Progenitor cell of endocrine pancreas (in vitro differentiated cells): ENCODE measurements at places on chromosomes 4 and X.

GRCh38 chrX:72309297-72310071 lies 3.8 kb upstream of the CITED1 start:
- no peak for DNase-seq

DNA sequence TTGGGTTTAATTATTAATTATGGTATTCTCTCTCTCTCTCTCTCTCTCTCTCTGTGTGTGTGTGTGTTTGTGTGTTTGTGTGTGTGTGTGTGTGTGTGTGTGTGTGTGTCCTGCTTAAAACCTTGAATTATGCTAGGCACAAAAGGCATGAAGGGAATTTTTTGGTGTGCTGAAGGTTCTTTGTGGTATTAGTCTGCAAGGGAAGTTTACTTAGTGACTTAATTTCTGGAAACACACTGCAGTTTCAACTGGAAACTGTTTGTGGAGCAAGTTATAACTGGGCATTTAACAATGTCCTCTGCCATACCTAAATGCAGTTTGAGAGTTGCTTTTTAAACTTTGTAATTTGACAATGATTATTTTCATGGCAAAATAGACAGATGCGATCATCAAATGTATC lies 111.7 kb downstream of the FRMPD4 start:
- DNase-seq: no peak

- no peak for DNase-seq
Observed at GRCh38 chr4:13511101-13511500, 27.0 kb upstream of the RAB28 start.

DNA sequence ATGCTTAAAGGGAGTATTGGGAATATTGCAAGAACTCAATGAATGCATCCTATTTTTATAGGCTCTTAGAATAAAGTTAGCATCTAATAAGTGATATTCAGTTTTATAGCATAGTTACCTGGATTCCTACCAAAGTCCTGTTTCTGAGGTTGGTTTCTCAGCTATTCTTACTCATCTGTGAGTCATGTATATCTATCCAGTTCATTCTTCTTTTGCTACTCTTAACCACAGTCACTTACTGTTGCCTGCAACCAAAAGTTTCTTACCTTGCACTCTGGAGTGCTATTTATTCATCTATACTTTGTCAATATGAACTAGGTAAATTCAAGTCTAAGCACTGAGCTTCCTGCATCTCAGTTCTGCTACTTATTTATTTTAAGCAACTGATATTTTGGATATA lies 322.5 kb downstream of the HS3ST1 start:
- DNase-seq: no peak

DNA sequence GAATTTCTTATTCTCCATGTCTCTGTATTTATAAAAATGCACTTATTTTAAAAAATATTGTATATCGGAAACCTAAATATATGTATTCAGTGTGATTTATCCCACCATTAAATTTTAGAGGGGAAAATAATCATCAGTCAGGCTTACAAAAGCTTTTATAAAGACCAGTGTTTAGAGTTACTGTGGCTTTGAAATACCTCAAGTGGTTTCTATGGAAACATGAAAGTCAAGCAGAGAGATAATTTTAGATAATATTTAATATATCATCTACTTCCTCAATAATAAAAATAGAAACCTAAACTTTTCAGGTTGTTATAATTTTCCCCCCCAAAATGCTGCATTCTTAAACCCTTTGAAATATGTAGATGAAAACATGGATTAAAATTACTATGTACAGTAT lies 332.9 kb upstream of the PITX2 start:
- DNase-seq: no peak

- no peak for DNase-seq
Observed at GRCh38 chrX:154727871-154728270, 23.0 kb downstream of the GAB3 start.

GRCh38 chr4:122548452-122548851 lies 72.4 kb downstream of the IL21 start:
- no peak for DNase-seq

DNA sequence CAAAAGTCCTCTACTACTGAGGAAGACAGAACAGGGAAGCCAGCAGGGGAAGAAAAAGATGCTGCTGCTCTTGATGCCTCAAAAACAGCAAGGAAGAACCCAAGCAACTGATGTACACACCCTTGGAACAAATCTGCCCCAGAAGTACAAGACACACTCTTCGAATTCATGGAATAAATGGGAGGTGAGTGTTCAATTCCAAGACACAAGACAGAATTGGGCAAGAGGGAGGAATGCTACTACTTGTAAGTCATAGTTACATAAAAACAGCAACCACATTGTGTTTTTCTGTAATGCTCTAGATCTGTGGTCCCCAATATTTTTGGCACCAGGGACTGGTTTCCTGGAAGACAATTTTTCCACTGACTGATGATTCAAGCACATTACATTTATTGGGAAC lies 58.0 kb upstream of the H2AZ1 start:
- DNase-seq: no peak

DNA sequence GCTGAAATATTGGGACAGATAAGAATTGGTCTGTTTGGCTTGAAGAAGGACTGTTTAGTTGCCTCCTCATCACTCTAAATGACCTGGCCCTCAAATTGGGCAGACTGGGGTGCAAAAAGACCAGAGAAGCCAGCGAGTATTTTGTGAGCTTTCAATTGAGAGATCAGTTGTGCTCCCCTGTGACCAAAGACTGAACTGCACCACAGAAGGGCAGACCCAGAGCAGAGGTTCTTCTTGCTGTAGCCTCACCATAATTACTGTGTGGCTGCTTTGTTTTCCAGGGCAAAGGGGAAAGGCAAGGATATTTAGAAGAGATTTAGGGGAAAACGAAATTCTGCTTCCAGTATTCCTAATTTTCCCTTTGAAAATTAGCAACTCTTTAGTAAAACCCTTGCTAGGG lies 104.0 kb upstream of the MBNL3 start:
- DNase-seq: no peak

- no peak for DNase-seq
Observed at GRCh38 chr4:108142870-108143269, 25.9 kb downstream of the LEF1 start.

GRCh38 chr4:57023104-57023503 lies 44.4 kb downstream of the POLR2B start:
- DNase-seq: no peak

DNA sequence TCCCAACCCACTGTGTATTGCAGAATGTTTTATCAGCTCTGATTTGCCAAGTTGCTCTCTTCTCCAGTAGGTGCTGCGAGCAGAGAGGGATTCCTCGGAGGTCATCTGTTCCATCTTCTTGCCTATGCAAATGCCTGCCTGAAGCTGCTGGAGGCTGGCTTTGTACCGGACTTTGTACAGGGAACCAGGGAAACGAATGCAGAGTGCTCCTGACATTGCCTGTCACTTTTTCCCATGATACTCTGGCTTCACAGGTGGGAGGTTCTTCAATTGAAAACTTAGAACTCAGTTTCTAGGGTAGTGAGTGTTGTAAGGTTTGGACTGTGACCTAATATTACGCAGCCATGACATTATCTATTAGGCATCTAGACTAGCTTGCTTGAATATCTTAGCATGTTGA lies 24.9 kb downstream of the AR start:
- no peak for DNase-seq

- no peak for DNase-seq
Observed at GRCh38 chrX:46407036-46407752, 138.0 kb downstream of the ZNF674 start.

GRCh38 chr4:47031011-47031678 lies at the start of gene GABRB1:
TSS of gene GABRB1 (plus strand) at chr4:47031567.
- peak; percentile 37 for DNase-seq

- DNase-seq: no peak
Observed at GRCh38 chrX:968148-968965, 244.1 kb downstream of the CRLF2 start.

DNA sequence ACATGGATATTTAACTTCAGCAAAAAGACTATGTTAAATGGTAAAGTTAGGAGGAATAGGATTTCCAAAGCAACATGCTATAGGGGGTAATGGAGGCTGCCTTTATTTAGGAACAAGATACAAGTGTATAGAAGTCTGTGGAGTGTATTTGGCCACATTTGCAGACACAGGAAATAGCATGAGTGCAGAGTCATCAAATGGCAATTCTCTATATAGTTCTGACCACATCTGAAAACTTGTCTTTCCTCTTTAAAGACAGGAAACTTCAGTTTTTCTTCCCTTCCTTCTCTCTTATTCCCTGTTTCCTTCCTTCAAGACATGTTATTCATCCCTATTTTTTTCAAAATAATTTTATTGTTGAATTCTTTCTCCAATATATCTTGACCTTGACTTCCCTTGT lies 119.3 kb upstream of the PITX2 start:
- DNase-seq: no peak

DNA sequence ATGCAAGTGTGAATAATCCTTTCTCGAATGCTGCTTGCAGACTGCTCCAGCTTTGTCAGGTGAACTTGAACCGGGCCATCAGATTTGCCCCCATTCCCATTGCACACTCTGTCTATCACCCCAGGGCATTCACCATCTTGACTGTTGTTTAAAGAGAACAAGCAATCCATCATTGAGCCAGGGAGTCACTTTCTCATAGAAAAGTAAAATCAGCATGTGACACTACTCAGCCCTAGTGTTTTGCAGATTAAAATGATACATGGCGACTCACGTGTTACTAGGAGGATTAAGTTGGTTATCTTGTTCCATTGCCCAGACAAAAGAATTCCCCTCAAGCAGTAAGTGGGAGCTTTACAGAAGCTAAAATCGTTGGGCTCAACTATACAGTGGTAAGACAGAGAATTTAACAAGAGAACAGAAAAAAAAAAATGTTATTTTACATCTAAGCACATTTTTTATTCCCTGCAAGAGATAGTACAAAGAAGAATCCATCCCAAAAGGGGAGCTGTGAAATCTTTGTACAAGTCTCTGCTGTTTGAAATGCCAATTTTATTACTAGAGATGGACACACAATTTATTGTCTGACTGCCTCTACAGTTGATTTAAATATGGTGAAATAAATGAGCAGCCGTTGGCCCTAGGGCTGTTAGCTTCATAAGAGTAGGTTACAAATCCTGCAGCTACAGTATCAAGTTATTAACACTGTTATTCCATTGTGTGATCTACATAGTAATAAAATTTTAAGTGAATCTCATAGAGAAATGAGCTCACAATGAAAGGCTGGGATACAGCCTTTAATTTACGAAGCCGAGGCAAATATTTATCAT lies 67.5 kb downstream of the NEUROG2 start:
- no peak for DNase-seq

DNA sequence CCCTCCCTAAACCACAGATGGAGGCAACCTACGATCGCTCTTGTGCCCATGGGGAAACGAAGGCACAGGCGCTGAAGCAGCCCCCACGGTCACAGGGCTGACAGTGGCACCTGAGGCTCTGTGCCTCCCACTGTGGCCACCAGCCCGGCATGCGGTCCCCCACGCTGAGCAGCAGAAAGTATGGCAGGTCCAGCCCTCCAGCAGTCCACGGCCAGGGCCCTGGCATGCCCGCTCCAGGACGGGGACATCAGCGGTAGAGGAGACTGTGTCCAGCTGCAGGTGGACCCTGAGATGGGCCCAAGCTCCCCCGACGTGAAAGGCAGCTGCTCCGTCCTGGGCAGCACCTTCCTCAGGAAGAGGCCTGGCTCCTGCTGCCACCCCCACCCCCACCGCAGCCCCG lies 61.2 kb downstream of the FAM53A start:
- no peak for DNase-seq

- DNase-seq: no peak
Observed at GRCh38 chrX:124216396-124217115, 115.9 kb upstream of the TEX13D start.

DNA sequence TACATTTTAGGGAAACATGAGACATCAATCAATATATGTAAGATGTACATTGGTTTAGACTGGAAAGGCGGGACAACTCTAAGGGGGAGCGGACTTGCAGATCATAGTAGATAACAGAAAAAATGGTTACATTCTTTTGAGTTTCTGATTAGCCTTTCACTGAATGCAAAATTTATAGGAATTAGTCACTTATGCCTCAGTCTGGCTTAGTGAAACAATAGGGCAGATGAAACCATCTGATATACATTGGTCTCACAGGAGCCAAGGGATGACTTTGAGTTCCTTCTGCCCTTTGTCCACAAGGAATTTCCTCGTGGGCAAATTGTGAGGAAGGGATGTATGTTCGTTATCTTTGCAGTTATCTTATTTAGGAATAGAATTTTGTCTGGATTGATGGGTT lies 128.2 kb downstream of the ARSF start:
- DNase-seq: no peak

- no peak for DNase-seq
Observed at GRCh38 chrX:31166416-31166815, 94.6 kb upstream of the FTHL17 start.

- no peak for DNase-seq
Observed at GRCh38 chrX:123817288-123817894, 42.5 kb upstream of the XIAP start.

DNA sequence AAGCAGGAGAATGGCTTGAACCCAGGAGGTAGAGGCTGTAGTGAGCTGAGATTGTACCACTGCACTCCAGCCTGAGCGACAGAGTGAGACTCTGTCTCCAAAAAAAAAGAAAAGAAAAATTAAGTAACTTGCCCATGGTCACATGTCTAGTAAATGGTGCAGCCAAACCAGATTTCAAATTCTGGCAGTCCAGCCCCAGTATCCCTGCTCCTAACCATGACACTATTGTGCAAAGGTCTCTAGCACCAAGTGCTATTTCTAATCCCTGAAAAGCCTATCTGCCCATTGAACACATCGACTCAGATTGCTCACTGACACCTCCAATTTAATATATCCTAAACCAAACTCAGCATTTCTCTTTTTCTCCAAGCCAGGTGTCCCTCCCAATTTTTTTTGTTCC lies 7.6 kb upstream of the LAMP2 start:
- no peak for DNase-seq

DNA sequence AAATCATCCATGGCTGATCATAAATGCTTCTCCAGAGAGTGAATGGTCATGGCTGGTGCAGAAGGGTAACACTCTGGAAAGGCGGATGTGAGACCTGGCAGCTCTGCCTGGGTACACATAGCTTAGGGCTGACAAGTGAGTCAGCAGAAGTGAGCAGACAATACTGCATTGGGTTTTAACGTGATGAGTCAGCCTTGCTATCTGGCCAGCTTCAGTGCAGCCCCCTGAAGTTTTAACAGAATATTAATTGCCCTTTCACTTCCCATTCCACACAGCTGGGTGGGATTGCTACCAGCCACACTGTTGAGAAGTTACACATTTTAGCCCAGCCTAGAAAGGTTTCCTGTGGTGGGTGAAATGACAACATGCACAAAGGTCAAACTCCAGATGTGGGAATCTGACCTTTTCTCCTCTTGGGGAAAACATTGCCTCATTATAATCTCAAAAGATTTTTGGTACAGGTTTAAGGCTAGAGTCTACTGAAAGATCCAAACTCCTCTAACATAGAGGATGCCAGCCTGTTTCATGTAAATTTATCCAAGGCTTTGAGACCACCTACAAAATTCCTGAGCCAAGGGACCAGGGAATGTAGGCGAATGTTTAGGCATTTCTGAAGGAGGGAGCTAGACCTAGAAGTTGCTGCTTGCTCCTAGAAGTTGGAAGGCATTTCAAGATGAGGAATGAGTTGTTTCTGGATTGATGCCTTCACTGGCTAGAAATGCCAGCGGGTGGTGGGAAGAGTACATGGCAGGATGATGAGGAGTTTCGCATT lies 230.3 kb upstream of the PGRMC2 start:
- DNase-seq: no peak

GRCh38 chrX:131778269-131779218 lies 234.7 kb downstream of the OR13H1 start:
- no peak for DNase-seq

GRCh38 chr4:183416879-183417755 lies 27.3 kb upstream of the CDKN2AIP start:
- DNase-seq: no peak

- no peak for DNase-seq
Observed at GRCh38 chr4:144174401-144175067, 34.0 kb upstream of the GYPA start.

- DNase-seq: no peak
Observed at GRCh38 chr4:129532573-129532972, 436.6 kb downstream of the C4orf33 start.
